Right atrium auricular region (tissue), 2 donors: ENCODE measurements at places on chromosomes 12 and 14. TPM values are rescaled to one million over a fixed set of nuclear protein-coding genes. Genes with fewer than 3 reads are reported as not detected.

GRCh38 chr14:40204441-40205175, 772.4 kb upstream of the FBXO33 start:
- H3K27ac ChIP-seq = no peak overlapping the region
- DNase-seq = no peak
- no peak overlapping the region for H3K4me3 ChIP-seq
- no peaks in the 10 kb centered on the region for H3K36me3 ChIP-seq
- H3K4me1 ChIP-seq = no peaks in the 10 kb centered on the region

ERP27 gene
- total RNA-seq = 0.31 TPM

DNA sequence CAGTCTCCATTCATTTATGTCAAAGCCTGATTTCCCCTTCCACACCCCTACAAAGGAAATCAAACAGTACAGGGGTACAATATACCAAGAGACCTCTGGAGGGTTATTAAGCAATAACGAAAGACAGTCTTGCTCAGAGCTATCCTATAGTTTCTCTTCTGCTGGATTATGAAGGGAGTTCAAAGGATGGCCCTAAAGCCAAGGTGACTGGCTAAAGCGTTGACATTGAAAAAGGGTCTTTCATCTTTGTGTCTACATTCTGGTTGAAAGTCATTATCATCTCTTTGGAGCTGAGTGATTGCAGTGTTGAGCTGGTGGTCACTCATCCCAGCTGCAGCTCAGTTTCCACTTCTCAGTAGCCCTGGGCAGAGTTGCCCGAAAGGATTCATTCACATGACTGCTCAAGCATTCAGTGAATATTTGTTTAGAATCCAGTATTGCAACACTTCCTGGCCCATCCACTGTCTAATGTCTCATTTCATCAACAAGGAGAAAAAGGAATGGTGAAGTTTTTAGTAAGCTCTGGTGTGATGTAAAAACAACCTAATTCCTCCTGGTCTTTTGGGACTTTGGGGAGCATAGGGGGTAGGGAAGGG, 19.2 kb upstream of the TBX5 start:
- no peak for DNase-seq
- H3K4me1 ChIP-seq = no peaks in the 10 kb centered on the region
- H3K4me3 ChIP-seq = no peak overlapping the region
- H3K27ac ChIP-seq = no peak overlapping the region
- peaks cover 19% of the 10 kb centered on the region for H3K36me3 ChIP-seq
- H3K27me3 ChIP-seq = no peaks in the 10 kb centered on the region

DNA sequence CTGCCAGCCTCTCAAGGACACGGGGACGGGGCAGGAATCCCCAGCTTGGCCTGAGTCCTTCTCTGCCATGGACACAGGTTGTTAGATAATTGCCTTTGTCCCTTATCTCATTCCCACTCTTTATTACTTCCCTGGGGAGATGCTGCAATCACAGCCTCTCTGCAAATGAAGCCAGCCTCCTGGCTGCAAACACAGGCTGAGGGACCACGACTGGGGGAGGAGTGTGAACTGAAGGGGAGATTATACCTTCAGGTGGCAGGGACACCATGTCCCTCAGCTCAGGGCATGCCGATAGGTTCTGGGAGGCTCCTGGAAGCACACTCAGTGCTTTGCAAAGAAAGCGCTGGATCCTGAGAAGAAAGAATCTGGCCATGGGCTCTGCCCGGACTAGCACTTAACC, 16.1 kb upstream of the CHGA start:
- no peaks in the 10 kb centered on the region for H3K27me3 ChIP-seq
- no peaks in the 10 kb centered on the region for H3K36me3 ChIP-seq
- H3K27ac ChIP-seq = no peak overlapping the region
- H3K4me3 ChIP-seq = no peak overlapping the region

DNA sequence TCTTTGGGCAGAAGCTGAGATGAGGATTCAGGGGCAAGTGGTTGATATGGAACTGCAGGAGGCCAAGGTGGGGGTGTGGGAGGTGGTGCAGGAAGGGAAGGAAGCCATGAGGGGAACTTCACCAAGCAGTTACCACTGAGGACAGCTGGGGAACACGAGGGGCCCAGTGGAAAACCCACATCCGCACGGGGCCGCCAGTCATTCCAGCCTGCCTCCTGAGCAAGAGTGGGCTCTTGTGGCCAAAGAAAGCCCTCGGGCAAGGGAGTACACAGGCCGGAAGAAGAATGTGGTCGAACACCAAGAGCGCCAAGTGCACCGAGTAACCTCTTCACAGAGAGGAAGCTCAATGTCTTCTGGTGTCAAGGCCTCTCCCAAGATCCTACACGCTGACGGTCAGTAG, 252.2 kb upstream of the FOXN3 start:
- DNase-seq = no peak
- no peaks in the 10 kb centered on the region for H3K27me3 ChIP-seq
- H3K36me3 ChIP-seq = no peaks in the 10 kb centered on the region
- H3K4me3 ChIP-seq = no peak overlapping the region
- no peaks in the 10 kb centered on the region for H3K4me1 ChIP-seq

DNA sequence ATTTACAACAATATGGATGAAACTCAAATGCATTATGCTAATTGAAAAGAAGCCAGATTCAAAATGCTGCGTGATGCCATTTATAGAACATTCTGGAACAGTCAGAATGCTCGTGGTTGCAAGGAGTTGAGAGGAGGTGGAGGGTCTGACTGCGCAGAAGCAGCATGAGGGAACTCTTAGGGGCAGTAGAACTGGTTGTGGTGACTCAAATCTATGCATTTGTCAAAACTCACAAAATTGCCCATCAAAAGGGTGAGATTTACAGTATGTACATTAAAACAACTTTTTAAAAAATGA, 113.7 kb upstream of the PDZRN4 start:
- H3K4me3 ChIP-seq = no peak overlapping the region
- H3K27me3 ChIP-seq = no peaks in the 10 kb centered on the region
- no peak overlapping the region for H3K27ac ChIP-seq

GRCh38 chr12:913919-914698, 35.4 kb downstream of the RAD52 start:
- H3K27ac ChIP-seq = no peak overlapping the region
- H3K4me3 ChIP-seq = no peak overlapping the region
- H3K27me3 ChIP-seq = no peaks in the 10 kb centered on the region
- H3K4me1 ChIP-seq = peaks cover 18% of the 10 kb centered on the region
- no peak for DNase-seq

DNA sequence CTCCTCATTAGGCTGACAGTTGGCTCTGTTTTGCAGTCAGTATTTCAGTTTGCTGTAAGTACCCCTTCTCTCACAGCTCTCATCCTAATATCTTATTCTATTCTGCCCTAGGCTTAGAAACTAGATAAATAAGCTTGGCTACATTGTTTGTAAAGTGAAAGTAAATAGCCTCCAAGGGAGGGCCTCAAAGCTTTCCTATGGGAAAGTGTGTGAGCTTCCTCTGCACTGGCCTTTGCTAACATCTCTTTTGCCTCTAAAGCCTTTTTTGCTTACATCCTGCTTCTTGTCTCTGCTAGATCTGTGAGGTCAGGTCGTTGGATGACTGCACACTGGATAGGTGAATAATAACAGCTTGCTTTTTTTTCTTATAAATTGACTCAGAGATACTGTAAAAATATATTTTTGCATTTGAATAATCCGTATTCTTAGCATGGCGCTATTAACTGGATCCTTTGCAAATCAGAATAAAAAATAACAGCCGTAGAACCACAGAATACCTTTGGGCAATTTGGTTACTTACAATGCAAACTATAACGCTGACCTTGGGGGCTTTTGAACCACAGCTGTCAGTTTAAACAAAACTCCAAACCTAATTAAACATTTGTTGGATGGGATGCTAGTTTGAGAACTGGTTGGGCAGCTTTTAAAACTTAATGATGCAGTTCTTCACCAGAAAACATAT, 55.1 kb downstream of the TTC6 start:
- no peaks in the 10 kb centered on the region for H3K36me3 ChIP-seq
- no peak overlapping the region for H3K4me3 ChIP-seq
- H3K27ac ChIP-seq = no peak overlapping the region
- DNase-seq = no peak

CCDC175 gene
- total RNA-seq = not detected

DNA sequence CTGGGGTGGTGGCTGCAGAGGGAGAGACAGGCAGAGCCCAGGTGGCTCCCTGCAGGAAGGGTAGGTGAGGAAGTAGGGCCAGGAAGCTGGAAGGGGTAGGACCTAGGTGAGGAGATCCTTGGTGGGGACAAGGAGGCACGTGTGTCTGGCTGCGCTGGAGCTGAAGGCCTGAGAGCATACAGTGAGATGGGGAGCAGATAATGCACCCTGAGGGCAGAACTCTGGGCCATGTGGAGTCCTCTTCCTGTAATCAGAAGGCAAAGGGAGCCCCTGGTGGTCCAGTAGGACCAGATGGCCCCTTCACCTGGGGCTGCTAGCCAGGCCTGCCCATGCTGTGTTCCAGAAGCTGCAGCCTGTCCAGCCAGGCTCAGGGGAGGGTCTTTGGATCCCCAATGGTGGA, 15.3 kb upstream of the KRT80 start:
- no peak overlapping the region for H3K4me3 ChIP-seq
- no peak overlapping the region for H3K27ac ChIP-seq
- no peaks in the 10 kb centered on the region for H3K36me3 ChIP-seq
- H3K27me3 ChIP-seq = peaks cover 4% of the 10 kb centered on the region
- DNase-seq = no peak
- H3K4me1 ChIP-seq = no peaks in the 10 kb centered on the region

NKX2-1 gene
- total RNA-seq = not detected

LHX5 gene
- not detected for total RNA-seq

DNA sequence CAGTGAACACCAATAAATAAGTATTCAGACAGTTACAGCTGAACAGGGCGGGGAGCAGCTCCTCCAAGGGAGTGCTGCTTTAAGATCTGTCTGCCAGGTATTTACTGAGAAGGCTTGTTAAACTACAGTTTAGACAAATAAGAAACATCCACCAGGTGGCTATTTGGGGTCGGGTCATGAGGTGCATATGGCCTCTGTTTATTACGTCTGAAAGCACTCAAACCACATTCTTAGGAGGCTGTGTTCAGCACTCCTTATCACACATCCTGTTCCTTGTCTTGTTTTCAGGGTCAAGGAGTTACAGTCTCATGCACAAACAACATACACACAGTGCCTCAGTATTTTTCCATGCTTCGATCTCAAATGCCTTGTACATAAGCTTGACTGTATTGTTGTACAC, 78.8 kb downstream of the KCNMB4 start:
- no peaks in the 10 kb centered on the region for H3K4me1 ChIP-seq
- H3K27me3 ChIP-seq = no peaks in the 10 kb centered on the region
- H3K27ac ChIP-seq = no peak overlapping the region

- DNase-seq = no peak
- no peaks in the 10 kb centered on the region for H3K4me1 ChIP-seq
- no peaks in the 10 kb centered on the region for H3K27me3 ChIP-seq
- H3K36me3 ChIP-seq = no peaks in the 10 kb centered on the region
Measured at GRCh38 chr12:54662026-54662425, 13.9 kb upstream of the DCD start.

DNA sequence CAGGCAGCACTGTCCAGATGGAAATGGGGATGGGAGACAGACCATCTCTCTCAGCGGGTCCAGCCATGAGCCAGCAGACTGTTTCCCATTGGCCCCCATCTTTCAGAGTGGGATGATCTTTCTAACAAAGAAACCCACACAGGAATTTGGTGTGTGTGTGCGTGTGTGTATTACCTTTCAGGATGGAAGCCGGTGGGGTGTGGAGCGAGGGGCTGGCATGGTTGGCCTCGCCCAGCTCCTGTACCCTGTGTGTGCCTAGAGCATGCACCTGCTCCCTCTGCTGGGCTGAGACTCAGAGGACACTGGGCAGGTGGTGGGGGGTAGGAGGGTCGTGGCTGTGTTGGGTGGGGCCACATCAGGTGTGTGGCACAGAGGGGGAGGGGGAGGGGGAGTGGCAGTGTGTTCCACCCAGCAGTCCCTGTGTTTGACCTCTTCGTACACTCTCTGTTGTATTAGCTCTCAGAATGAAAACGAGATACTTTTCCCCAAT, 33.0 kb upstream of the TSPAN9 start:
- no peak for DNase-seq
- H3K27ac ChIP-seq = no peak overlapping the region
- H3K4me1 ChIP-seq = no peaks in the 10 kb centered on the region
- peaks cover 15% of the 10 kb centered on the region for H3K36me3 ChIP-seq
- H3K4me3 ChIP-seq = no peak overlapping the region

GRCh38 chr12:111745211-111745610, 21.5 kb upstream of the ALDH2 start:
- H3K27ac ChIP-seq = no peak overlapping the region
- no peaks in the 10 kb centered on the region for H3K4me1 ChIP-seq
- DNase-seq = no peak
- peaks cover 32% of the 10 kb centered on the region for H3K36me3 ChIP-seq

C12orf50 gene
- total RNA-seq = not detected

- H3K27ac ChIP-seq = no peak overlapping the region
- no peak overlapping the region for H3K4me3 ChIP-seq
- no peaks in the 10 kb centered on the region for H3K36me3 ChIP-seq
Measured at GRCh38 chr14:82796086-82796485, 1262.4 kb upstream of the SEL1L start.

DPPA3 gene
- not detected for total RNA-seq

P2RX2 gene
- total RNA-seq = not detected

- no peaks in the 10 kb centered on the region for H3K36me3 ChIP-seq
- no peaks in the 10 kb centered on the region for H3K27me3 ChIP-seq
- no peak overlapping the region for H3K27ac ChIP-seq
- H3K4me1 ChIP-seq = no peaks in the 10 kb centered on the region
- no peak overlapping the region for H3K4me3 ChIP-seq
- DNase-seq = no peak
Measured at GRCh38 chr12:34294137-34294536, 271.8 kb downstream of the ALG10 start.

- no peaks in the 10 kb centered on the region for H3K27me3 ChIP-seq
- H3K4me1 ChIP-seq = no peaks in the 10 kb centered on the region
- H3K4me3 ChIP-seq = no peak overlapping the region
- no peak for DNase-seq
Measured at GRCh38 chr12:115758183-115758582, 519.3 kb downstream of the MED13L start.

NANOG gene
- total RNA-seq = not detected
